Left kidney (tissue), 8 donors: ENCODE measurements at places on chromosomes 5 and 9.
A peak's percentile ranks its signal among the peaks of the same experiment; 100 is the strongest.

DNA sequence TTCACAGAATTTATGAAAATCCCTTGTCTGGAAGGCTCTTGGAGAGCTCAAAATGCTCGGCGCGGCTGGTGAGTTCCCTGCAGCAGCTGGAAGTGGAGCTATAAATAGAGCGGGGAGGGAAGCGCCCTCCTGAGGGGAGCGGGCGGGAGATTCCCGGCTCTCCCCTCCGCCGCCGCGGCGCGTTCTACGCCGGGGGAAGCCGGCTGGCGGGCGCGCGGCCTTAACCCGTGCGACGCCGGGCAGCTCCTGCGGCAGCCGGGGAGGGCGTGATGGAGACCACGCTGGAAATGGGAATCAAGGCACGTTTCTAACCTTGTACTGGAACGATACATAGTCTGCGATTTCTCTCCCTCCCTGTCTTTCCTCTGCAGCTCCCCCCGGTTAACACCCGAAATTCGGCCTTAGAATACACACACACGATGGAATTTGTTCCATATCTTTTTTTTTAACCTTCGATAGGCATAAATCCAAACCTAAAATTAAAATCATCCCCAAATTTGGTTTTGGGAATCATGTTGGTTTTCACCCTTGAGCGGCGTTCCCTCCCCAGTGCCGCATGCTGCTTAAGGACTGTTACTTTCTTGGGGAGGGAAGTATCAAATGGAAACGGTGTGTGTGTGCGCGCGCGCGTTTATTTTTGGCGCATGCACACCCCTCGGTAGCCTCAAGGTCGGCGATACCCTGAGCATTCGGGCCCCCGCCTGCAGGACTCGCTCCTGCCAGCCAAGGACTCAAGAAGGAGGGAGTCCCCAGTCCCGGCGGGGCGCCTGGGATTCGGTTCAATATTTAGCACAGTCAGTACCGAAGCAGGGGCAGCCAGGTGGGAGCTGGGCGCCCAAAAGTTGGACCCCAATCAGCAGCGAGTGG is 306.3 kb upstream of the KCNN2 start:
- DNase-seq: peak; percentile 84

GRCh38 chr5:119031011-119031886 is 39.6 kb upstream of the DMXL1 start:
- DNase-seq: no peak

DNA sequence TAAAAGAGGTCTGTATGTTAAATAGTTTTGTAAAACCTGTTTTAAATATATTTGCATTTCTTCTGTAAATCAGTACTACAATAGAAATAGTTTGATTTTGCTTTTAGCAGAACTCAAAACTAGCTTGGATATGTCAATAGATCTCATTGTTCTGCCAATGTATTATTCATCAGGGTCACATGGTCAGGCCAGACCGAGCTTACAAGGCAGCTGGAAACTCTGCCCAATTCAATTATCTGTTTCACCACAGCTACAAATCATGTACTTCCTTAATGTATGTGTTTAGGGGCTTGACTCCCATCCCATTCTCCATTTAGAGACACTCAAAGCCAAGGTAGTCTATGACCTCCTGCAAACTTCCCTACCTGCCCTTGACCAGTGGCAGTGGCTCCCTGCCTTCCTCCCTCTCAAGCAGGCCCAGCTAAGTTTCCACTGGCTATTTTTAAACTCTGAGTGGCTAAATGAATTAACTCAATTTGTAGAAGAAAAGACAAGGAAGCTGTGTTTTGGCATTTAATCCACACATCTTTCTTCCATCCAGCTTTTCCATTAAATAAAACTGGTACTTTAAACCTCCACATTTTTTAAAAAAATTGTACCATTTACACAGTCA is 46.4 kb upstream of the SELENOP start:
- no peak for DNase-seq

DNA sequence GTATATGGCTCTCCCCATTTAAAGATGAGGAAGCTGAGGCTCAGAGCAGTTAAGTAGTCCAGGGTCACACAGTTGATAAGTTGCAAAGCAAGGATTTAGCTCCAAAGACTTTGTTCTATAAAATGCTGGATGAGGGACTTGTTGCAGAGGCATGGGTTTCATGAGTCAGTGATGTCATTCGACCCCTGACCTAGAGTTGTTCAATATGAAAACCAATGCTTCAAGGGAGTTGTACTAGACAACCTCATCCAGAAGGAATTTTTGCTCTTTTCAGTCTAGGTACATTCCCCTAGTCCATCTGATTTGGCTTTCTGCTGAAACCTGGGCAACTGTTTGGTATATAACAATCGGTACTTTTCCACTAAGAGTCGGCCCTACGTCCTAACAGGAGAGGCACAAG is 550.4 kb downstream of the EBF1 start:
- DNase-seq: no peak

DNA sequence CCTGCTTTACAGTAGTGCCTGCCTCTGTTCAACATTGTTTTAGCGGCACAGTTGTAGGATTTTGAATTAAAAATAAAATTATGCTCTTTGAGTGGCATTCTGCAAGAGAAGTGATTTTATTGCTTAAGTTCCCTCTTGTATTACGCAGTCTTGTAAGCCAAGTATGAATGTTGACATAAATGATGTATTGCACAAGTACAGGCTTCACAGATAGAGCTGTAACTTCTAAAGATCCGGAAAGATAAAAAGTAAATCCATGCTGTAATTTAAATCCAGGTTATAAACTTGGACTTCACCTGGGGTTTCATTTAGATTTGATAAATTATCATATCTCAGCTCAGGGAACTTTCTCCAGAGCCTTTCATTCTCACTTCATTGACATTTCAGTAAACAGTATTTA is 1114.7 kb downstream of the PTPRD start:
- DNase-seq: no peak
